ENCODE measurements at places on chromosomes 16 and 17.
A peak's percentile ranks its signal among the peaks of the same experiment; 100 is the strongest.

GRCh38 chr17:74604200-74604599 lies 12.1 kb upstream of the CD300LD start:
- DNase-seq: no peak

GRCh38 chr17:68298601-68299000 lies 7.3 kb downstream of the ARSG start:
- no peak for DNase-seq

DNA sequence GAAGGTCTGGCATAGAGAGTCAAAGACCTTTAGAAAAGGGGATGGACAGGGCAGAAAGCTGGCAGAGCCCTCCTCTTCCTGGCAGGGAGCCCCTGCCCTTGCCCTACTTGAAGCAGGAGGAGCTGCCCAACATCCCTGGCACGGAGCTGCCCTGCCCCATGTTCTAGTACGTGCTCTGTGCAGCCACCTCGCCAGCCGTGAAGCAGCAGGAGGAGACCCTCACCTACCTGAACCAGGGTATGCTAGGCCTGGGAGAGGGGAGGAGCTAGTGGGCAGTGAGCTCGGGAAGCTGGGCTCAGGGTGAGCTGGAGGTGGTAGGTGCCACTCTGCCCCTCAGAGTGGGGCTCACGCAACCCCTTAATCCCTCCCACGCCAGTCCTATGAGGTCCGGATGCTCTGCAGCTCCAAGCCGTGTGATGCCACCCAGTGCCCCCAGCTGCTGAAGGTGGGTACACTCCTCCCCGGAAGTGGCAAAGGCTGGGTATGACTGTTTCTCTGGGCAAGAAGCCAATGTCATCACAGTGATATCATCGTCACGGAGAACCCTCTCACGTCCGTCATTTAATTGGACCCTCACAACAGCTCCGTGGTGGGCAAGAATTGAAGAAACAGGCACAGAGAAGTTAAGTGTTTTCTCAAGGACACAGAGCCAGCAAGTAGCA lies 12.7 kb upstream of the STAC2 start:
- DNase-seq: no peak

DNA sequence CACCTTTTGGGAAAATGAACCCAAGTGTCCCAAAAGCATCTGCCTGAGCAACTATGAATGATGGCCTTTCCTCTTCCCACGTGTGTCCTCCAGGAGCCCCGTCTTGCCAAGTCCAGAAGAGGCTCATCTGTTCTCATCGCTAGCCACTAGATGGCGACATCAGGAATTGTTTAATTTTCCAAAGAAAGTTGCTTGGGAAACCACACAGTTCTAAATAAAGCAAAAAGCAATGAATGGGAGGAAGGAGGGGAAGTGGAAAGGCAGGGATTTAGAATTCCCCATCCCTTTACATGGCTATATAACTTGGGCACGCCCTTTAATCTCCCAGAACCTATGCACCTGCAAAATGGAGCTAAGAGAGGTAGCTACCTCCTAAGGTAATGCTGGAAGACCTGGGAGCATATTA lies 9.0 kb upstream of the CDH5 start:
- peak; percentile 75 for DNase-seq

DNA sequence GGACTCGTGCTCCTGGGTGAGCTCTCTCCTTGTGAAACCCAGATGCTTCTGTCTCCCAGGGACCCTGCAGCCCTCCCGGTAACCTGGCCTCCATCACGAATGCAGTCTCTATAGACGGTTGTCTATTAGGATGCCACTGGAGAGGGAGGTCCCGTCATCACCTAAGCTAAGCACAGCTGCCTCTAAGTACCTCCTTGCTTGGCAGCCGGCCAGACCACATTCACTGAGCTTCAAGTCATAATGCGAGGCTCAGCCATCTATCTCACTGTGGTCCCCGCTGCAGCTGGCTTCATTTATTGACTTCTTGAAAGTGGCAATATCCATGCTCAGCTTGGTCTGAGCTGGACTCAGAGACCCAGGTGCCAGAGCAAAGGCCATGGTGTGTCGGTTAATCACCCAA lies 74.5 kb upstream of the HSBP1 start:
- peak; percentile 7 for DNase-seq

GRCh38 chr17:53719229-53719628 lies 103.5 kb upstream of the KIF2B start:
- DNase-seq: no peak

- peak; percentile 100 for DNase-seq
Observed at GRCh38 chr17:78383725-78384471, 5.4 kb downstream of the PGS1 start.

GRCh38 chr17:80227666-80228065 lies 7.4 kb downstream of the SLC26A11 start:
- no peak for DNase-seq

DNA sequence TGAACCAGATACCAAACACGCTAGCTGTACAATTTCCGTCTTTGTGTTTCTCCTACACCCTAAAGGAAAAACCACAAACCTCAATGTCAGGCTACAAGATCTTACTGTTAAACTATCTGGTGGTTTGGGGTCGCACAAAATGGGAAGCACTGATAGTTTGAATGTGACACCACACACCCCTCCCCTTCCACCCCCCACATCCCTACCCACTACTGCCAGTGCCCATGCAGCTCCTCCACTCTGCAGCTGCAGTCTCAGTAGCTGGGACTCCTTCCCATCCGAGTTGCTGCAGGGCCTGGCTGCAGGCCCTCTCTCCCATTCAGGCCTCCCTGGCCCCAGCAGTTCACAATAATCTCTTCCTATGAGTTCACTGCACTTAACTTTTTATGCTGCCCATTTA lies 18.4 kb downstream of the TRAP1 start:
- DNase-seq: no peak

DNA sequence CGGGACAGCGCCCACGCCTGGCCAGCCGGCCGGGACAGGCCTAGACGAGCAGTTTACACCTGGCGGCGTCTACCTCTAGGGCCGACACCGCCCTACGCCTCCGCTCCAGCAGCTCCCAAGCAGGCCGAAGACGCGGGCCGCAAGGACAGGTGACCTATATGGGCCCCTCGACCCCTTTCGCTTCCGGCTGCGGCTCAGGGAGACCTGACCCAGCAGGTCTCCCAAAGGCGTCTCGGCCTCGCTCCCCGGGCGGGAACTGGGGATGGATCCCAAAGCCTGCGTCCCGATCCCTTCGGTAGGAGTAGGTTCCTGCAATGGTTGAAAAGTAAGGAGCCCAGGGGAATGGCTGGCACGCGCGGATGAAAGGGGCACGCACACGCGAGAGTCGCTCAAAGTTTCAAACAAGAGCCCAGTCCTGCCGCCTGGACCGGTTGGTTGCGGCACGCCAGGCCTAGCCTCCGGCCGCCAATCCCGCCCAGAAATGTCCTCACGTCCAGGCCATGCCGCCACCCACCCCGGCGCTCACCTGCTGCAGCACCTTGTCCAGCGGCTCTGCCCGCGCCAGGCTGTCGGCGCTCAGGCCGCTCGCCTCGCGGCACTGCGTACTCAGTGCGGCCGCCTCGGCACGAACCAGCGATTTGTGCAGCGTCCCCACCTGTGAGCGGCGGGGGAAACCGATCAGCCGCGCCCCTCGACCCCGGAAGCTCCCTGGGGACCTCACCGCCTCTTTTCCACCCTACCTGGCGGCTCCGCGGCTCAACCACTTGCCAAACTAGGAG lies 630 bp downstream of the ESRP2 start:
- DNase-seq: no peak

- no peak for DNase-seq
Observed at GRCh38 chr17:65799454-65799853, 238.0 kb upstream of the AXIN2 start.

- peak; percentile 73 for DNase-seq
Observed at GRCh38 chr16:46859719-46860152, 24.4 kb upstream of the GPT2 start.

DNA sequence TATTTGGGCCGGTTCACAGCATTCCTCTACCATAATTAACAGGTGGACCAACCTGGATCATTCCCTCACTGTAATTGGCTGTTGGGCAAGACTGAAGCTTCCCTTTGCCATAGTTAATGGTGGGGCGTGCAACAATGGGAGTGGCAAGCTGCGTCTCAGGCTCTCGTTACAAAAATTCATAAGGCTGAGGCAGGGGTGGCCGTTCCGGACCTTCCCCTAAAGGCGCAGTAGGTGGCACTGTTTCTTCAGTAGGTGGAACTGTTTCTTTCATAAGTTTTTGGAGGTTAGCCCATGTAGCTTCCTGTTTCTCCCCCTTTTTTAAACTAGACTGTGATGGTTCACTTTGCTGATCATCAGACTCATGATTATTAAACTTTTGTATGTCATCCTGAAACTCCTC lies 17.0 kb upstream of the TMC5 start:
- no peak for DNase-seq

- no peak for DNase-seq
Observed at GRCh38 chr17:13228225-13228624, 210.4 kb upstream of the ELAC2 start.

DNA sequence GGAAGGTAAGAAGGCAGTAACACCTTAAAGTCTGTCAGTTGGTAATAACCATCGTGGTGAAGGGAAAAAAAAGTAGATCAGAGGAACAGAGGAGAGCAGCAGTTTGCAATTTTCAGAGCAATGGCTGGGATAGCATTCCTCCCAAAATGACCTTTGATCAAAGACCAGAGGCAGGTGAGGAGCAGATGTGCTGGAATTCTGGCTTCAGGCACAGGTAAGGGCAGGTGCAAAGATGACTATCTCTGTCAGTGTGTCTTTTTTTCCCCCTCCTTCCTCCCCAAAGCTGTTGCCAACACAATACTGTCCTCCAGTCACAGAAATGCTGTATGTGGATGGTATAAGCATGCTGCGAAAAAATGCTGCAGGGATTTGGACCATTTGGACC lies 166.7 kb downstream of the XYLT1 start:
- DNase-seq: no peak

GRCh38 chr16:88676502-88677242 lies 9.6 kb downstream of the SNAI3 start:
- DNase-seq: no peak

DNA sequence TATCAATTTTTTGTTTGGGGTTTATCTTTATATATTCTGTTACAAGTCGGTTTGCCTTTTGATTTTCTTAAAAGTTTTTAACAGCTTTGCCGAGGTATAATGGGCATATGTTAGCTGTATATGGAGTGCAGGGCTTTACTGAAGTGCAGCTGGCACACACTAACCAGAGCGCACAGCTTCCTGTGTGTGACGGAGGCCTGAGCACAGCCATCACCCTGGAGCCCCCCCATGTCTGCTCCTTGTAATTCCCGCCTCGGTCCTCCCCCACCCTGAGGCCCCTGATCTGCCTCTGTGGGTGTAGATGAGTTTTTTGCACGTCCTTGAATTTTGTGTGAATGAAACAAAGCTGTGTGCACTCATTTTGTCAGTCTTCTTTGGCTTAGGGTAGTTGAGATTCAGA lies 60.1 kb upstream of the ZNF750 start:
- no peak for DNase-seq

- DNase-seq: no peak
Observed at GRCh38 chr17:21482189-21482865, 106.2 kb downstream of the KCNJ12 start.

DNA sequence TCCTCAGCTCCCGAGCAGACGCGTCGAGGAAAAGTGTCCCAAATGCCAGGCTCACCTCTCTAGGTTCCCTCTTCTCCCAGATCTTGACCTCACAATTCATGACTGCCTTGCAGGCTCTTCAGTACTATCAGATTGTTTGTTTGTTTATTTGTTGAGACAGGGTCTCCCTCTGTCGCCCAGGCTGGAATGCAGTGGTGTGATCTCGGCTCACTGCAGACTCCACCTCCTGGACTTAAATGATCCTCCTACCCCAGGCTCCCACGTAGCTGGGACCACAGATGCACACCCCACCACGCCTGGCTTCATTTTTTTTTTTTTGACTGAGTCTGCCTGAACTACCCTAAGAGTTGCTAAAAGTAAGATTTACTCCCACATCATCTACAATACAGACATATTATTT lies 15.9 kb downstream of the TMEM235 start:
- no peak for DNase-seq

DNA sequence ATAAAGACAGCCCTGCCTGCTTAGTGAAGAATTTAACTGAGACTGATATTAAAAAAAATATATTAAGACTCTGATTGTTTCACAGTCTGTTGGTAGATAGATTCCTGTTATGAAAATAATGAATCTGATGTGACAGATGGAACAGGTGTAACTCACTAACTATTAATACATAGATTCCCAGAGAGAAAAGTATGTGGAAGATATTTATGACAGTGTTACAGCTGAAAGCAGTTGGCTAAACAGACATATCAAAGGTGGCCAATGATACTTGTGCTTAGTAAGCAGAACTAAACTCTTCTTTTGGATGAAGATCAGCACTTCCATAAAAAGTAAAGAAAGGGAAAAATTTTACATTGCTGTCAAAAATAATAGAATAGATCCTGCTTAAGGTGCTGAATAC lies 598.2 kb upstream of the CA10 start:
- DNase-seq: no peak

DNA sequence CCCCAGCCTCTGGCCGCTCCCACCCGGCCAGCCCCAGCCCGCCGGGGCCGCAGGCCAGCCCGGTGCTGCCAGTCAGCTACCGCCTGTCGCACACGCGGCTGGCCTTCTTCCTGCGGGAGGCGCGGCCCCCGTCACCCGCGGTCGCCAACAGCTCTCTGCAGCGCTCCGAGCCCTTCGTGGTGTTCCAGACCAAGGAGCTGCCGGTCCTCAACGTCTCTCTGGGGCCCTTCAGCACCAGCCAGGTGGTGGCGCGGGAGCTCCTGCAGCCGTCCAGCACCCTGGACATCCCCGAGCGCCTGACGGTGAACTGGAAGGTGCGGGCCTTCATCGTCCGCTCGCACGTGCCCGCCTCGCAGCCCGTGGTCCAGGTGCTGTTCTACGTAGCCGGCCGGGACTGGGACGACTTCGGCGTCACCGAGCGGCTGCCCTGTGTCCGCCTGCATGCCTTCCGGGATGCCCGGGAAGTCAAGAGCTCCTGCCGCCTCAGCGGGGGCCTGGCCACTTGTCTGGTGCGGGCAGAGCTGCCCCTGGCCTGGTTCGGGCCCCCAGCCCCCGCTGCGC lies 46.8 kb downstream of the TMEM132E start:
- DNase-seq: no peak

DNA sequence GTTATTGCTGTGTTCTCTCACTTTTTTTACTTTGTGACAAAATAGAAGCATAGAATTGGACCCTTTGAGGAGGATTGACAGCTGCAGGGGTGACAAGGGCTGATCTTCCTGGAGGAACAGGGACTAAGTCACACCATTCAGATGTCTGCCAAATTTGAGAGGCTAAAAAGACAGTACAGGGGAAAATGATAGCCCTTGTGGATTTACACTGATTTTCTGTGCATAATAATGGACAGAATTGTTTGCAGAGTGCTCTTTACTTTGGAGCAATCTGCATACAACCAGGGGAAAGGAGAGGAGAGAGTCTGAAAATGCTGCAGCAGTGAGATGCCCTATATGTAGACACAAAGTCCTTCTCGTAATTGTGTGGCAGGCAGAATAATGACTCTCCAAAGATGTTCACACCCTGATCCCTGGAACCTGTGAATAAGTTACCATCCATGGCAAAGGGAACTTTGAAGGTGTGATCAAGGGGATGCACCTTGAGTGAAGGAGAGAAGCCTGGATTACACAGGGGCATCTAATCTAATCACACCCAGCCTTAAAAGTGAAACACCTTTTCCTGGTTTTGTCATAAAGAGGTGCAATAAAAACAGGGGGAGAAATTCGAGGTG lies 221.4 kb upstream of the CPHXL start:
- DNase-seq: no peak
